ENCODE measurements at places on chromosomes 7 and 10. TPM values are rescaled to one million over a fixed set of nuclear protein-coding genes. Genes with fewer than 3 reads are reported as not detected.

The MACC1 gene
- total RNA-seq, result 12.0 TPM

The AGBL3 gene
- 2.5 TPM for total RNA-seq

The WNT8B gene
- 0.29 TPM for total RNA-seq

The STAM gene
- 9.5 TPM for total RNA-seq

The ANKRD61 gene
- total RNA-seq, result 0.26 TPM

The RPEL1 gene
- not detected for total RNA-seq

The MLXIPL gene
- total RNA-seq, result 6.9 TPM

The MYPN gene
- 7.1 TPM for total RNA-seq

The ADARB2 gene
- not detected for total RNA-seq

The ZNF775 gene
- total RNA-seq, result 4.7 TPM

The LIPN gene
- total RNA-seq, result not detected

The UPF2 gene
- total RNA-seq, result 12.0 TPM

The RELN gene
- 15.8 TPM for total RNA-seq

The FAM237B gene
- not detected for total RNA-seq

The SEC23IP gene
- 39.3 TPM for total RNA-seq

The TMEM273 gene
- total RNA-seq, result not detected

The TSPAN12 gene
- total RNA-seq, result 7.2 TPM

The LRMDA gene
- total RNA-seq, result 3.6 TPM

The ACHE gene
- 1.3 TPM for total RNA-seq

The NKX1-2 gene
- 0.86 TPM for total RNA-seq

The ELFN1 gene
- 0.75 TPM for total RNA-seq

The LDB3 gene
- 0.04 TPM for total RNA-seq

The PNLIPRP1 gene
- not detected for total RNA-seq

The SCIN gene
- 1.6 TPM for total RNA-seq

The RAPGEF5 gene
- 5.6 TPM for total RNA-seq

The PRF1 gene
- not detected for total RNA-seq

The UBE2D4 gene
- total RNA-seq, result 17.7 TPM

The NEURL1 gene
- total RNA-seq, result 1.7 TPM

The SDK1 gene
- total RNA-seq, result 4.8 TPM

The INMT gene
- total RNA-seq, result not detected

The ARHGAP19 gene
- total RNA-seq, result 9.8 TPM

The NACAD gene
- 0.12 TPM for total RNA-seq

The LRRC61 gene
- 15.1 TPM for total RNA-seq

The SPDYE11 gene
- not detected for total RNA-seq
